ENCODE measurements at places on chromosomes 16 and 17.

- DNase-seq: no peak
These were observed 8.4 kb downstream of the MAF start for GRCh38 chr16:79592186-79592585.

DNA sequence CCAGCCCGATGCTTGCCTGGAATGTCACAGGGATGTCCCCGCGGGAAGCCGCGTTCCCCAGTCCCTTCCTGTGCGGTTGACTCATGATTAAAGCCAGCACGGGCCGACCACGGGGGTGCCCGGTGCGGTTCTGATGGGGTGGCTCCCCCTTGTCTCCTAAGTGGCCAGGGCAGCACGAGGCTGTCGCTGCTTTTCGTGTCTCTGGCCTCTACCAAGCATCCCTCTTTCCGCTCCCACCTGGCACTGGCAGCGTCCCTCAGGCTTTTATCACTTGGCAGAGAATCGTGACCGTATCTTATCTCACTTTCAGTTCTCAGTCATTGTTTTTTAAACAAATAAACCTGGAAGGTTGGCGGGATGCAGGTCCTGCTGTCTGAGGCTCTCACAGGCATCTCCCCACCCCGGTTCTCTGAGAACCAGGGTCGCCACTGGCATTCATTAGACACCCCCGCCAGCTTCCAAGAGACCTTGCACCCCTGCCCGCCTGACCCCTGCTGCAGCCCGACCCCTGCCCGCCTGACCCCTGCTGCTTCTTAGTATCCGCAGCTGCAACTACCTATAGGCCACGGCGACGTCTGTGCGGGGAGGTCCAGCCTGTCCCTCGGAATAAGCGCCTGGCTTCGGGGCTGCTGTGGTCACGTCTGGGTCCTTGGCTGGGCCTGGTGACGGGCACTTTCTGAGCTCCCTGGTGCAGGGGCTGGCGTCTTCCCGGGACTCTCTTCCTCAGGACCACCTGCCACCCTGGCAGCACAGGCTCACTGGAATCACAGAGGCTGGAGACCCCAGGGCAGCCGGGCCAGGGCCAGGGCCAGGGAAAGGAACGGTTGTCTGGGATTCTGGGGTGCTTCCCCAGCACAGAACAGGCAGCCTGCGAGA is 7.5 kb downstream of the C1QTNF8 start:
- DNase-seq: no peak

DNA sequence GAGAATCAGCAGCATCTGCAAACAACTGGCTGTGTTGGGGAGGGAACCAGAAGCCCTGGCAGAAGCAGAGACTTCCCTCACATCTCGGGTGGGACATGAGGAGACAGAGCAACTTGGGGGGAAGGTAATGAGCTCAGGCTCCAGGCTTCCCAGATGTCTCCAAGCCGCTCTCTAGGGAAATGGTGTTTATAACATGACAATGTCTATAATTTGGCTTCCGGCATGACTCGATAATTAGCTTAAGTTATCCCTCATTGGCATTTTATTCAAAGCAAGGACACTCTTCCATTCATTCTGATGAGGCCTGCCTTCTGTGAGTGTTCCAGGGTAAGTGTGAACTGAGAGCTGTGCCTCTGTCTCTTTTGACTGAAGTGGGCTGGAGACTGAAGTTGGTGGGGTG is 14.7 kb upstream of the MLLT6 start:
- DNase-seq: no peak

- no peak for DNase-seq
These were observed 20.2 kb downstream of the SEC14L1 start for GRCh38 chr17:77160875-77161530.

GRCh38 chr16:84027625-84028024 is 15.0 kb downstream of the SLC38A8 start:
- DNase-seq: no peak

GRCh38 chr17:41583137-41584127 is 3.3 kb downstream of the KRT14 start:
- DNase-seq: no peak

GRCh38 chr16:68425498-68426346 is 22.6 kb downstream of the SMPD3 start:
- DNase-seq: no peak

DNA sequence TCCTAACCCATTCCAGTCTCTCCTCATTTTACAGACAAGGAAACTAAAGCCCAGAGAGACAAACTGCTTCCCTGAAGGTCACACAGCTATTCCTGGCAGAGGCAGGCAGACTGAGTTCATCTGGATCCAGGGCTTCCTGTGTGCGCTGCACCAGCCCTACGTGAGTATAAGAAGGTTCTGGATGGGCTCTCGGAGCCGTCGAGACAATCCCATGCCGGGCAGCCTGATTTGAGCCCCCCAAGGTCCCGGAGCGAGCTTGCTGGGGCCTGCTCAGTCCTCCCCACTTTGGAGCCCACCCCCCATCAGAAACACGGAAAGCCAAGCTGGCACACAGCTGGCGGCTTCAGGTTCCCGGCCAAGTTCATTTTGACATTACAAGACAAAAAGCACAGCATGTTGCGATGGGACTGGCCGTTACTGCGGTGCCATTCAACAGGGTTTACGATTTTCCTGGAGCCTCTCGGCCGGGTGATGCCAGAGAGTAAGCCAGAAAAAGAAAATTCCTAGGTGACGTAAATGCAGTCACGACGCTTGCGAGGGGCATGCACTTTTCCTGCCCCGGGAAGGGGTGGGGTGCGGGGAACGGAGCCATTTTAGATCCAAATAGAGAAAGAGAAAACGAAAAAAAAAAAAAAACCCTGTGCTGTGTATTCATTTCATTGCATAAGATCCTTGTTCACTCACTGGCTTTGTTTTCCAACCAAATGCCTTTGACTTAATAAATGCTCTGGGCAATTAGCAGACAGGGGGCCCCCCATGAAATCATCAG is 167.1 kb upstream of the FOXF1 start:
- DNase-seq: no peak

- DNase-seq: no peak
These were observed 53.4 kb downstream of the EMP2 start for GRCh38 chr16:10526962-10527361.

DNA sequence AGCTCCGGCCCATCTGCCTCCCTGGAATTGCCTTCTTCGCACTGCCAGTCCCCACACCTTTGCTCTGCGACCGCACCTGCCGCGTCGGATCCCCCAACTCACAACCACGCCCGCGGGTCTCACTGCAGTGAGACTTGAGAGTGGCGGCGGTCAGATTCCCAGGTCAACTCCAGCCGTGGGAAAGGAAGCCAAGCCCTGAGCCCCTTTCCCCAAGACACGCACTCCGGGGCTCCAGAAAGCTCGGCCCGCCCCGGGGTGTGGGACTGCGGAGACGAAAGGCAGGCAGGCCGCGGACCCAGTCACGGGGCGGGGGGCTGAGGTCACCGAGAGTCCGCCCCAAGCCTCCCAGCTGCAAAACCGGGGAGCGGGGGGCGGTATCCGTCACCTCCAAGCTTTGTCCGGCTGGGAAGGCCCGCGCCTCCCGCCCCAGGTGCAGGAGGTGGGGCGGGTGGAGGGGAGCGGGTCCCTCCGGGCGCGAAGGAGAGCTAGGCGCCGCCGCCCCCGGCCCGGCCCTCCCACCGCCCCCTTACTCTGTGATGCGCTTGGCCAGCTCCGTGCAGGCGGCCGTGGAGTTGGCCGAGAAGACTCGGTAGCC is 615 bp downstream of the PRPSAP1 start:
- peak; percentile 2 for DNase-seq

GRCh38 chr17:80689129-80689619 is 144.5 kb downstream of the RPTOR start:
- DNase-seq: no peak

GRCh38 chr17:77716289-77716926 is 242.1 kb upstream of the TNRC6C start:
- DNase-seq: no peak

GRCh38 chr17:43816336-43817320 is 16.3 kb downstream of the MPP3 start:
- no peak for DNase-seq

- no peak for DNase-seq
These were observed 19.6 kb downstream of the DNAH17 start for GRCh38 chr17:78557598-78558039.

DNA sequence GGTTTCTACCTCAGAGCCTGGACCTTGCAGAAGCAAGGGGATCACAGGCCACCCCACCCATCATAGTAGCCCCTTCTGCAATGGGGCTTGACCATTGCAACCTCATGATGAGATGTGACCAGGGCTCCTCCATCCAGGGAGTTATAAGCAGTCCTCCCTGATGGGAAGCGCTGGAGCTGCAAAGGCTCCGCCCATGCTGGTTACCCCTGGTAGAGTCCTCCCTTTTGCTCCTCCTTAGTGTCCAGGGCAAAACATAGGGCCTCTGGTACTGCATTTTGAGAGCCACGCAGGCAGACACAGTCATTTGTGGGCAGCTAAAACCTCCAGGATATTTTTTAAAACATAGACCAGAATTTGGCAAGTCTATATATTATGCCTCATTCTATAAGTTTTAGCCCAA is 161.1 kb downstream of the RAB11FIP4 start:
- DNase-seq: no peak

DNA sequence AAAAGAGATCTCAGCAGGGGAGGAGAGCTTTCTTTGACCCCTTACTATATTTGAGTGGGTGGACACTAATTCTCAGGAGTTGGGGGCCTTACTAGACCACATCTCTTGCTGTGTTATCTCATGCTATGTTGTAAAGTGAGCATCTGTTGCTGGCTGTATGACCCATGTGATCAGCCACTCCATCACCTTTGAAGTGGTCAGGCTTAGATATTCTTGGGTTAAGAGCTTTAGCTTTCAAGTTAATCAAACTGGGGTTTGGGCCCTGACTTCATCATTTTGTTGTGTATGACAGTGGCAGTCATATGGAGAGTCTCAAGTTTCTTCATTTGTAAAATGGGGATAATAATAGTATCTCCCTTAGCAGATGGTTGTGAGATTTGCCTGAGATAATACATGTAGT is 201.1 kb downstream of the FTO start:
- no peak for DNase-seq

DNA sequence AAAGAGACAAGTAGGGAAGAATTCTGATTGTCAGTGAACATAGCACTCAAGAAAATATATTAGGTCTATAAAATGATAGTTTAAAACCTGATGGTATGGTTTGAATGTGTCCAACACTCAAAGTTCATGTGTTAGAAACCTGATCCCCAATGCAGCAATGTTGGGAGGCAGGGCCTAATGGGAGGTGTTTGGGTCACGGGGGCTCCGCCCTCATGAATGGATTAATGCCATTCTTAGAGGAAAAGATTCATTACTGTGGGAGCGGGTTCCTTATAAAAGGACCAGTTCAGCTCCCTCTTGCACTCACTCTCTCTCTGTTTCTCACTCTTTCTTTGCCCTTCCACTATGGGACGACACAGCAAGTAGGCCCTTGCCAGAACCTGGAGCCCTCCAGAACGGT is 41.5 kb upstream of the SLC47A1 start:
- no peak for DNase-seq

GRCh38 chr16:49615576-49615975 is 240.3 kb downstream of the ZNF423 start:
- DNase-seq: no peak

DNA sequence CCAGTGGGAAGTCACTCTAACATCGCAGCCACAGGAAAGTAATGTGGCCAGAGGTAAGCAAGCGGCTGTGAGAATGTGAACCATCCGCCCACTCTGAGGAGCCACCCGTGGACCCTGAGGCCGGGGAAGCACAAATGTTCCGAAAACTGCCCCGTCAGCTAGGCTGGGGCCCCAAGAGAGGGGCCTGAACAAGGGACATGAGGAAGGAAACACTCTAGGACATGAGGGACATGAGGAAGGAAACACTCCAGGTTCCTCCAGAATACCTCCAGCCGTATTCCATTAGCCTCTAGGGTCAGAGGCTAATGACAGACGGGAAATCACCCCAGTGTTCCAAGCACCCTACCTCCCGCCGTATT is 317 bp downstream of the TEFM start:
- DNase-seq: no peak

DNA sequence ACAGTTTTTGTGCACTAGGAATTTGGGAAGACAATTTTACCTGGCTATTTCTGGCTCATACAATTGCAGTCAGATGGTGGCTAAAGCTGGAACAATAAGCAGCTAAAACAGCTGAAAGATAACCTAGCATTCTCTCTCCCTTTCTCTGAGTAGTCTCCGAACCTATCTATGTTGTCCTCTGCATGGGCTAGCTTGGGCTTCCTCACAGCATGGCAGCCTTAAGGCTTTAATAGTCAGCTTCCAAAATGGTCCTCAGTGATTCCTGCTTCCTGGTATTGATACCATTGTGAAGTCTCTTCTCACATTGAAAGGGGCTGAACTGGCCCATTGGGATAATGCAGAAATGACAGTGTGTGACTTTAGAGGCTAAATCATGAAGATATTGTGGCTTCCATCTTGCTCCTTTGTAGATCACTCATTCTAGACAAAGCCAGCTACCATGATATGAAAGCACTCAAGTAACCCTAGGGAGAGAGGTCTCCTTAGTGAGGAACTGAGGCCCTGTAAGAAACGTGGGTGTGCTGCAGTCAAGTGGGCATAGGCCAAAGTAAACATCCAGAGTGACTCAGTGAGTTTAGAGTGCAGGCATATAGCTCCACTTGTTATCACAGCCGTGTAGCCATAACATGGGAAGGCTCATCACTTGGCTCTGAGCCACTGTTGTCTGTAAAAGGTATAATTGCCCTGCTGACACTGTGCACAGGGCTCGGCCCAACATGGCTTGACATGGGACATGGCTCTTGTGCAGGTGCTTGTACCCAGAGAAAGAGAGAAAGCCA is 5.5 kb upstream of the VKORC1 start:
- no peak for DNase-seq

GRCh38 chr16:55367301-55367811 is 43.4 kb downstream of the IRX6 start:
- DNase-seq: no peak

DNA sequence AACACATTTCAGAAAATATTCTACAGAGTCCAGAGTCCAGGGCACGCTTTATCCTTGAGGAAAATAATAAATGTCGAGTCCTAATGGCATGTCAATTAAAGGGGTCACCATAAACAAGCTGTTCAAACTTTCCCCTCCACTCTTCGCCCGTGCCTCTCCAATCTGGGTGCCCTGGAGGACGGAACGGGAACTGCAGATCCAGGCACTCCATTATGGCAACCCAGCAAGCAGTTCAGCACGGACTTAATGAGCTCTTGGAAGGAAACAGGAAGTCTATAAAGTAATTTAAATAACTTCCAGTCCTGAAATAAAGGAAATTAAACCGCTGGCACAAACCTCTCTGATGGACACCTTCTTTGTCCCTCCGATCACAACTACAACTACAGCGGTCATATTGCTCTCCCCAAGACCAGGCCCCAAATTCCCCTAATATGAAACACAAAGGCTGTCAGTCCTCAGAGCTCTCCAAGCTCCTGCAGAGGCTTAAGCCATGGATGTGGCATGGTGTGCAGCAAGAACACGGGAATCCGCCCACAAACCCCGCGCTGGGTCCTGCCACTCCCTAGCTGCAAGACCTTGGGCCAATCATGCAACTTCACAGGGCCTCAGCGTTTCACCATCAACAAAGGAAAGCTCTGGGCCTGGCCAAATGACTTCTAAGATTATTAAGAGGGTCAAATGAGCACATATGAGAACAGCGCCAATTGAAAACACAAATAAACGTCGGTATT is 52.6 kb downstream of the ZFHX3 start:
- DNase-seq: no peak

- peak; percentile 58 for DNase-seq
These were observed 34.2 kb downstream of the ITGAE start for GRCh38 chr17:3766779-3767178.

- DNase-seq: no peak
These were observed 28.2 kb upstream of the RBBP6 start for GRCh38 chr16:24511174-24511573.

- DNase-seq: peak; percentile 84
These were observed at the start of gene ZNF778 for GRCh38 chr16:89217388-89218191. Gene ZNF778 (plus strand): TSS chr16:89217703. CDS start chr16:89221128, 3,425 bp downstream.

GRCh38 chr16:27389272-27389961 is 12.6 kb upstream of the IL21R start:
- no peak for DNase-seq

GRCh38 chr16:57527027-57527426 is 9.3 kb downstream of the CCDC102A start:
- DNase-seq: no peak

Data from CD4-positive, alpha-beta T cell treated with Interleukin-10 for 1 hour (primary cell).